A172 (cell line): ENCODE measurements at places on chromosomes 4 and X.

DNA sequence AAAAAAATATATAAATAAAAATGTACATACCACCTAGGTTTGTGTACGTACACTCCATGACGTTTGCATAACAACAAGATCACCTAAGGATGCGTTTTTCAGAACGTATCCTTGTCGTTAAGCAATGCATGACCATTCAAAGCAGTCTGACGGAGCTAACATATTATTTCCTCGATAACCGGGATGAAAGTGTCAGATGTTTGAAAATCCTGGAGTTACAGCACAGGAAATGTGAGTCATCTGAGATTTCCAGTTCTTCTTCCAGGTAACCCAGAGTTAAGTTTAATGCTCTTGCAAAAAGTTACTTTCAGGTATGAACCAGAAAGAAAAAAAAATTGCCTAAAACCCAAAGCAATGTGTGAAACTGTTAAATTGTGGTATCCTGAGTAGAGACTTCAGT, 107.9 kb downstream of the LDB2 start:
- no peak for DNase-seq

DNA sequence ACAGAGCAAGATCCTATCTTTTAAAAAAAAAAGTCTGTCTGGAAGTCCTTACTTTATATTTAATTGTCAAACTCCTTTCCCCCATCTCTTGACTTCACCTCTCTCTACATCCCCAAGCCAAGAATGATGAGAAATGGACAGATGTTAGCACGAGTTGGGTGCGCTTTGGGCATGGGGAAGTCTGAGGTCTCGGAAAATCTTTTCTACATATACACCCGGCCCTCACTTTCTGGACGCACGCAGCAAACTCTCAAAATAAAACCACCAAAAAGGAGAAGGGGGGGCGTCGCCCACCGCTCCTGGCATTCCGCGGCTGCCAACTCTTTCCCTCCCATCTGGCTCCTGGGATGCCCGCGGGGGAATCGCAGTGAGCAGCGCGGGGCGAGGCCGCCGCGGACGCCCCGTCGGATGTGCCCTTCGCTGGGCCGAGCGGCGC, 756 bp downstream of the IGFBP7 start:
- DNase-seq, result no peak

DNA sequence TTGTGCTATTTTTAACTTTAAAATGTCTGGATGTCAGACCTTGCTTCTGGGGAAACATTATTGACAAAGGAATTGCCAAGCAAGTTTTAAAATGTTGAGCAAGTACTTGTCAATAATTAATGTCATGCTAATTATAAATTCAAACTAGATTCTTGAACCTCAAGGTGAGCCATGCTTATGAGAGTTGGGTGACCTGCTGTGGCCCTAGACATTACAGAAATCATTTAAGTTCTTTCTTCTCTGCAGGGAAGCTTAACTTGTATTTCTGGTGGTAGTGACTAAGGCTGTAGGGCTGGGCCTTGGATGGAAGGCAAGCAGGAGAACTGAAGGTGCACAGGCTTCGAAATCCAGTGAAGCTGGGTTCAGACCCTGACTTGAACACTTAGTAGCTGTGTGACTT, 14.8 kb upstream of the UCHL1 start:
- DNase-seq, result no peak

DNA sequence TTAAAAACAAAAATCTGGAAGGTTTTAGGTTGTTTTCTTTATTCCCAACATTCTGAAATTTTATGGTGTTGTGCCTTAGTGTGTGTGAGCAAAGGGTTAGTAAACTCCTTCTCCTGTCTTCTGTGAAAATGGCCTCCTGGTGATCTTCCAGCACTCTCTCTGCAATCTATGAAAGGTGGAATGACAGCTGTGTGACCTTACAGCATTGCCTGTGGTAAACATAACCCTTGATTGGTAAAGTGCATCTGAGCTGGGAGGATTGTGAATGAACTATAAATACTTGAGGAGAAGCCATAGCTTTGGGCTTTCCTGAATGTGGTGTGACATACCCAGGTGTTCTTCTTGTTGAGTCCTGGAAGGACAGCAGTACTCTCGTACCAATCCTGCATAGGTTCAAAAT, 10.0 kb downstream of the ART3 start:
- DNase-seq, result no peak

GRCh38 chr4:153822316-153822715, 33.4 kb upstream of the SFRP2 start:
- no peak for DNase-seq

DNA sequence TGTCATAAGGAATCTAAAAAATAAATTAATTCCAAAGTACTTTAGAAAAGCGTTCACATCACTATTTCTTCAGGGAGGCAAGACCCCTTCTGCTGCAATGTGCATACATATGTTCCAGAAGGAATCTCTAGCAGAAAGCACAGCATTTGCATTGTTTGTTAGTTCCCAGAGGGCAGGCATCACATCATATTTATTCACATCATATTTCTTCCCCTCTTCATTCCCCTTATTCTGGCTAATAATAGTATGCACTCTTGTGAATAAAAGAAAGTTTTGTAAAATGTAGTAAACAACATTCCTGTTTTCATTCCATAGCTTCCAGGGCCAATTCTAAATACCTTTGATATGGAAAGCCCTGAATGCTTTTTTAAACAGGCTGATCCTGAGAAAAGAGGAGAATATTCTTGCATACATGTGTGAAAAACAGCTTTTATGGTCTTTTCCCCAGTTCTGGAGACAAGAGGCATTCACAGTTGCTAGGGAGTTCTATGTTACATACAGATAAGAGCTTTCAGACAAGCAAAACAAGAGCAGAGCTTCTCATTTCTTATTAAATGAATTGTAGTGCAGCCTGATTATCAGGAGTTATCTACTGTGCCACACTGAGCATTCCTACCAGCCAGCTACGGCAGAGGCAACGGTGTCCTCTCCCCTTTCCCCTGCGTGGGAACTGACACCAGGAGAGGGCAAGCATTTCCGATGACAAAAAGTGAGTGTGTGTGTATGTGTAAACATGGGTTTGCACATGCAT, 15.2 kb downstream of the GATB start:
- DNase-seq, result no peak

DNA sequence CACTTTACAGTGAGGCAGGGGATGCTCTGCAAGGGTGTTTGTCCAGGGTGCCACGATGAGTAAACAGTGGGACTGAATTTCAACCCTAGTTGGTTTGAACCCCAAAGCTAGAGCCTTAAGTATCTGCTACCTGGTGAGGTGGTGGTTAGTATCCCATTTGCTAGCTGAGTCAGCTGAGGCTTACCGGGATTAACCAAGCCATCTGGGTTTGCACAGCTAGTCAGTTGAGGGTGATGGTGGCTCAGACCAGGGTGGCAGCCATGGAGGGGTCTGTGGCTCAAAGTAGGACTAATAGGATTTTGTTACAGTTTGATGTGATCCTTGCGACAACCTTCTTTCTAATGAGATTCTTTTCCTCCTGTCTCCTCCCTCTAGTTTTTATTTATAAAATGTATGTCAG, 1.9 kb downstream of the EVC start:
- DNase-seq, result no peak
